Non-pigmented ciliary epithelial cell (primary cell): ENCODE measurements at places on chromosomes 11 and 22.
A peak's percentile ranks its signal among the peaks of the same experiment; 100 is the strongest.

- DNase-seq, result no peak
These were observed 9.7 kb upstream of the PGA3 start for GRCh38 chr11:61193596-61193995.

DNA sequence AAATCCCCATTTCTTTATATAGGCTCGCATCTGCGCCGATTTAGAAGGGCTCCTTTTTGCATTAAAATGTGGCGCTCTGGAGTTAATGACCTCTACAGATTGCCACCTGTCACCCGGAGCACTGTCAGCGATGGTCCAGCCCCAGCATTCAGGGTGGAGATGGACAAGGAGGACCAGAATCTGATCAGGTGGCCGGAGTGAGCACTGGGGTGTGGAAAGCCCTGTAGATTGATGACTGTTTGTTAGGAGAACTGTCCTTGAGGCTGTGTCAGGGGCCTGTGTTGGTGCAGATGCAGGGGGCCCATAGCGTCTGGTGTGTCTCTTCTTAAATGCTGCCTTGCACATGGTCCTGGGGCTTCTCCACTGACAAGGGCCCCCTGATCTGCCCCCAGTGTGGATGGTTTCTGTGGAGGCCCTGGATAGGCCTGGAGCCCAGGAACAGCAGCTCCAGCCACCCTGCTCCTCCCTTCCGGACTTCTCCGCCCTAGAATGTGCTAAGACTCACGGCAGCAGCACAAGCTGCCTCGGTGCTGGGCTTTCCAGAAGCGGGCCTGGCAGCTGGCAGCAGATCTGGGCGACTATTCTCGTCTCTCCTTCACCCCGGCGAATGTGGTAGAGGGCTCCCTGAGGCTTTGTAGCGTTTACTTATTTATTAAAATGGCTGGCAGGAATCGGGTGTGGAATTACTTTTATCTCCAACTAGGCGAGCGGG, 1333.3 kb downstream of the BRD1 start:
- DNase-seq, result no peak

DNA sequence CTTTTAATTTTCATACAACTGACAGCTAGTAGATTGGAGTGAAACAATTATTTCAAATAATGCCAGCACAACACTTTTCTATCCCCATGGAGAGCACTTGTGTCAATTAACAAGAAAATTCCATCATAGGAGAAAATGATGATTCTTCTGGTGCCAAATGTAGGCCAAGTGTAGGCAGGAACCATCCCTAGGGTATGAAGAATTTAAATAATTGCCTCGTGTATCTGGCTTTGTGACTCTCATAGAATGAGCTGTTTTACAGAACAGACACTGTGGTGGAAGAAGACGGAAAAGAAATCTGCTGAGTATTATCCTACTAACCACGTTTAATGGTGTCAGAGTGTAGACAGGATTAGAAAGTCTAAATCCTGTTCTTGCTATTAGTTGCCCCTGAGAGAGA, 1542.2 kb downstream of the LRRC4C start:
- no peak for DNase-seq

DNA sequence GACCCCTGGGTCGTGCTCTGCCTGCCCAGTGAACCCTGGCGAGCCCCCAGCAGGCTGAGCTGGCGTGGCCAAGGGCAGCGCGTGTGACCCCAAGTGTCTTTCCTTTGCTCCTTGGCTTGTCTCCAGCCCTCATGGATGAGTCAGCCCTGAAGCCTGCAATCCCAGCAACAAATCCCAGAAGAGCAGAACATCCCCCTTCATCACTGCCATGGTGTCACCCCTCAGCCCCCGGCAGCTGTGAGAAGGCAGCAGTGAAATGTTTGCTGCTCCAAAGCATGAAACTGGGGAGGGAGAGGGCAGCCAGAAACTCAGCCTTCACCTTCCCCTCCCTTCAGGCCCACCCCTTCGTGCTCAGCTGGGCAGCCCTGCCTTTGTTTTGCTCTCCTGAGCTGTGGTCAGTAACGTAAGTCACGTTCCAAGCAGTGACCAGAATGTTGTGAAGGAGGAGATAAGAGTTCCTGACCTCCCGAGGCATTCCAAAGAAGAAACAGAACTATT, 29.8 kb downstream of the ADAMTS15 start:
- peak; percentile 37 for DNase-seq

DNA sequence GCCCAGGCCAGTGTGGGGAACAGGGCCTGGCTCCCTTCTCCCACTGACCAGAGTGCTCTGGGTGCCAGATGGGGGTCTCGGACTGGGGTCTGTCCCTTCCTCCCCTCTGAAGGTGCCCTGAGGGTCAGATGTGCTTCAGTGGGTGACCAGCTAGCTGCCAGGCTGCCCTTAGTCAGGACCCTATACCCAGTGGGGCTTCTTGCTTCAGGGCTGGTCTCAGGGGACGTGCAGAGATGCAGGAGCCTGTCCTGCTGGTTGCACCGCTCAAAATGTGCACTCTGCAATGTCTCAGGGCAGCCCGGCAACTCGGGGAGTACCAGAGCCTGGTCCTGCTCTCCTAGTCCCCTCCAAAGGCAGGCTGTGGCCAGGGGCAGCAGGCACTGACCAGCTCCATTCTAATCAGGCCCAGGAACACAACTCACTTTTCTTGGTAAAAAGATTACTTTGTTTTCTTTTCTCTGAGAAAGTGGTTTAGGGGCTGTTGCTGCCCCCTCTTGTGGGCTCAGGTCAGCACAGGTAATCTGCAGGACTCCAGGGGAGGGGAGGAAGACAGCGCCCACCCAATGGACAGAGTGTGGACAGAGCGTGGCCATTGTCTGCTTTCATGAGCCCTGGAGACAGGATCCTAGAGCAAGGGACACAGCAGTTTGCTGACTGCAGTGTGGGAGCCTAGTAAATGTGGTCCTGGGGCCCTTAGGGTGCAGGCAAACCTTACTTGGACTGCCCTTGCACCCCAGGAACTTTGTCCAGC, 80.9 kb downstream of the MED15 start:
- DNase-seq, result no peak

- no peak for DNase-seq
These were observed 16.5 kb upstream of the USP18 start for GRCh38 chr22:18133452-18133851.

GRCh38 chr11:100874203-100874602, 187.1 kb downstream of the ARHGAP42 start:
- no peak for DNase-seq

- no peak for DNase-seq
These were observed 26.5 kb downstream of the CTNND1 start for GRCh38 chr11:57787920-57788702.
